ENCODE measurements at places on chromosomes 5 and 9.
A peak's percentile ranks its signal among the peaks of the same experiment; 100 is the strongest.

DNA sequence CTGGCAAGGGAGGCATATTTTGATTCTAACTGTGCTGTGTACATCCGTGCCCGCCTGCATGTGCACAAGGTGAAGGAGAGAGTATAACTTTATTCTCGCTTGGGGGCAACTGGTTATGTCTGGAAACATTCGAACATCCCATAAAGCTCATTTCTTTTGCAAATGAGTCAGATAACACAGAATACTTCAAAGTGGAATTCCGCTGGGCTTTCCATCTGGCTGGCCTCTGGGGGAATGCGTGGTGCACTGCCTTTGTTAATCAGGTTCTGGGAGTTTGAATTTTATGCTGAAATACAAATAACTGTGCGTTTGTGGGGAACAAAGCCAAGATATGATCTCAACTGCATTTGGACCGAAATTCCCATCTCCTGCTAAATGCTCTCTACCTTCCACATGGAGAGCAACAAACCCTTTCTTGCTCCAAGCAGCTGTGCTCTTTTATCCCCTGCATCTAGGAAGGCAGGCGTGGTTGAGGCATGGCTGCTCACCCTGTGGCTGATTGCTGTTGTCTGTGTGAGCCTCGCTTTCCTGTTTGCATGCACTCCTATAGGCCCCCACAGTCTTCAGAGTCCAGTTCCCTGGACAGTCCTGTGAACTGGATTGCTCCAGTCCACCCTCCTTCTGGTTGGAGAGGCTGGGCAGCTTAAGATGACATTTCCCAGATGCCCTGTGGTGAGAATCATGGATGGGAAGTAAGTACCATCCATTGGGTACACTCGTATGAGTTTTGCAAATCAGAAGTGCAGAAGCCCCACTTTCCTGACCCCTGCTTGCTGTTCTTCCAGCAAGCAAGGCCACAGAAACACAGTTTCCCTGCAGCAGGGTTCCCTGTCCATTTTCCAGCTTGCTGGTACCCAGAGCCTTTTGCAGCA is 82.9 kb upstream of the ALDH1B1 start:
- DNase-seq: peak; percentile 85

DNA sequence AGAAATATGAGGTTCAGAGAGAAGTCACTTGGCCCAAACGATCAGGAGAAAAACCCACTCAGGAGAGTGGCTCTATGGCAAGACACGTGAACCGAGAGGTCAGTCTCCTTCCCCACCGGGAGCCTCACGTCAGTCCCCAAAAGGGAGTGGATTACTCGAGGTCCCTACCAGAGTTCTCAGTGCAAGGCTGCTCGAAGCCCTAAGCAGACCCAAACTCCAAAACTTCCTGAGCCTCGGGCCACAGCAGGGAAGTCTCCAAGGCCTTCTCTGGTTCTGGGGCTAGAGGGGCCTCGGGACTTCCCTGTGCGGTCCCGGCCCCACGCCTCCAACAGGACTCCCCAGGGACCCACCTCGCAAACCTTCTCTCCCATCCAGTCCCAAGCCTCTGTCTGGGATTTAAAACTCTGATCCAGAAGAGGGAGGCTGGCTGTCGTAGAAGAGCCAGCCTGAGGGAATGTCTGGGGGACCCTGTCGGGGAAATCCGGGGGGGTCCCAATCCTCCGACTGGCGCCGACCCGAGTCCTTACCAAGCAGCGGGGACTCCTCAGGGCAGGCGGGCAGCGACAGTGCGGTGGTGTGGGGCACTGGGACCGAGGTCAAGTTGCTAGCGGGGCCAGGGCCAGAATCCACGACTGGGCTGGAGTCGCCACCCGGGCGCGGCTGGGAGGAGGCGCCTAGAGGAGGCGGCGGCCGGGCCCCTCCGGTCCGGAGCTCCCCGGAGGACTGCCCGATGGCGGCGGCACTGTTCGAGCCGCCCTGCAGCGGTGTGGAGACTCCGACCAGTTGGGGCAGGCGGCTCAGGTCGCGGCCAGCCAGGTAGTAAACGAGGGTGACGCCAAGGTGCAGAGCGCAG is 679 bp downstream of the B4GALT1 start:
- DNase-seq: no peak

DNA sequence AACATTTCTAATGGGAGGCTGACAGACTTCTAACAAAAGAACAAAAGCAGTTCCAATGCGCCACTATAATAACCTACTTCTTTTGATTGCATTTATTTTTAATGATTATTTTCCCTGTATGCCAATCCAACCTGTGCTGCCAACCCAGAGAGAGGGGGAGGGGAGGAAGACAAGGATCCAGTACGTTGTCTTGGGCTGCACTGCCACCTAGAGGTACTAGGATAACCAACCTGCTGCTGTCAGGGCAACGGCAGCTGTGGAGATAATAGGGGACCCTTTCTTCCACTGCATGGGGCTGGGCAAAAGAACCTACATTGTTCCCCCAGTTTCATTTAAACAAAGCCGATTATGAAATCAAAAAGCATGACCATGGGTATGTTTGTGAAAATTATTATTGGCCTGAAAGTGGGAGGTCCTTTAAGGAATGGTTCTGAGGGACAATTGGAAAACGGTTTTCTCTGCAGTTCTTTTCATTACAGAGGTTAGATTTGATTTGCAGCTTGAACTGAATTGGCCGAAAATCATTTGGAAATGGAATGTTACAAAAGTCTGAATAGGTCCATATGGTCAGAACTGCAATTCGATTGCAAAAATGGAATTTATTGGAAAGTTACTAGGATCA is 101.3 kb downstream of the RASEF start:
- peak; percentile 20 for DNase-seq

DNA sequence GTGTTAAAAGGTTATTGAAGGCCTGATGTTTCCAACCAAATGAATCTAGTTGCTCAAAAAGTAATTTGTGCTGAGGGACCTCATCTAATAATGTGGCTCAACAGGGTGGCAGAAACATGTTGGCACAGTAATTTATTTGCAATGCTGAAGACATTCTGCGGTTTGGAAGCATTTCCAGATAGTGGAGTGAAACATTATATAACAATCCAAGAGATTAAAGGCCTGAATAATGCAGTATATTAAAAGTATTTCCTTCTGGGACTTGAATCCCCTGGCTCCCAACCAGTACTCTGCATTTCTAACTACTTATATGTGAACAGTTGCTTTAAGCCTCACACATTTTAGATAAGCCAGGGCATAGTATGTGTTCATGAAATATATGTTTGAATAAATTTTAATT is 25.9 kb upstream of the ALDH1A1 start:
- DNase-seq: no peak

DNA sequence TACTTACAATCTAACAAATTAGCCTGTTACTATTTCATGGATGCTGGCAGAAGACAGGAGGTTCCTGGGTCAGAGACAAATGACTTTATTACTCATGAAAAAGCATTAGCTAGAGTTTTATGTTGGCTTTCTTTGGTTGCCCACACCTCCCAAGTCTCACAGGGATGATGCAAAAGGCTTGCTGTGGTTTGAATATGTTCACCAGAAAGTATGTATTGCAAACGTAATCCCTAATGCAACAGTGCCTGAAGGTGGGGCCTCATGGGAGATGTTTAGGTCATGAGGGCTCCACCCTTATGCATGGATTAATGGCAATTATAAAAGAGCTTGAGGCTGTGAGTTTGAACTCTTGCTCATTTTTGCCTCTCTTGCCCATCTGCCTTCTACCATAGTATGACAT is 28.5 kb downstream of the DPYSL3 start:
- no peak for DNase-seq

- peak; percentile 56 for DNase-seq
Measured at GRCh38 chr5:21783074-21783679, 1070.0 kb downstream of the CDH12 start.

- no peak for DNase-seq
Measured at GRCh38 chr5:79901631-79902030, 89.4 kb downstream of the MTX3 start.

DNA sequence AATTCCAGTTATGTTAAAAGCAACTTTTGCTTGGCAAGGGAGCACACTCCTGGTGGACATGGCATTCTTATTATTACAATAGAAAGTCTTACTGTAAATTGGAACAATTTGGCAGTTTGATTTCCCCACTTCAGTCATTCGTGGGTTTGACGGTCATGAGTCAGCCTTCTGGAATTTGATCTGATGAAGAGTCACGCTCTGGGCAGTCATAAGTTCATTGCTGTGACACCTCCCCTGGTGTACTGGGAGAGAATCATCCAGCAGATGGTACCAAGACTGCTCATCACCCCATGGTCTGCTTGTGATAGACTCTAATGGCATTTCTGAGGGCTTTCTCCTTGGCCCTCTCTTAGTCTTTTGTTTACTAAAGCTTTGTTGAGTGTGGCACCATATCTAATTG is 53.8 kb downstream of the GLRA1 start:
- peak; percentile 23 for DNase-seq

- no peak for DNase-seq
Measured at GRCh38 chr9:36659500-36659899, 86.8 kb downstream of the MELK start.

DNA sequence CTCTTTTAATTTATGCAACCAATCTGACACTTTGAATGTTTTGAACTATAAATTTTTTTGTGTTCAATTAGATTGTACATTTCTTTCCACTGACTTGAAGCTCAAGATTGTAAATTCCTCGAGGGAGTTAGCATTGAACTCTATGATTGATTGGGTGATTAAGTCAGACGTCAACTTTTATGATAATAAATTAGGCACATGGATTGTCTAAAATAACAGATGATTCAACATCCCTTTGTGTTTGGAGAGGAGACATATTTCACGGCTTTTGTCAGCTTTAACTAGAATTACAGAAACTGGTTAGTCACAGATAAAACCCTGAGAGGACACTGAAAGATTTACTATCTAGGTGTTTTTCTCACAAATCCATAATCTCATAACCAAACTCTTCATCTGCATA is 32.7 kb upstream of the TXNDC8 start:
- DNase-seq: no peak

GRCh38 chr9:4936277-4936676 is 48.8 kb upstream of the JAK2 start:
- DNase-seq: no peak

- no peak for DNase-seq
Measured at GRCh38 chr9:104350541-104350940, 153.5 kb upstream of the OR13F1 start.

DNA sequence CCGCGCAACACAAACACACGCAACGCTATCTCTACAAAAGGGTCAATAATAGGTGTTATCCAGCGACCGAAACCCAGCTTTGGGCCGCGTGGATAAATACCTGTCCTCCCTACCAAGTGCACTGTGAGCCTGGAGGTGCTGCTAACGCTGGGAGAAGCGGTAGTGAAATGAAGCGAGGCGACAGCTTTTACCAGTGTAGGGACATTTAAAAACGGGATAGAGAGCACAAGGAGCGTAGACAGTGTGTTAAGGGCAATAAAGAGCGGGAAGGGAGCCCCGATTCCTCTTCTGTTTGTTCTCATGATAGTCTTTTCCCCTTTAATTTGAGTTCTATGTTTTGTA is 421 bp upstream of the DEPDC1B start:
- DNase-seq: no peak

- no peak for DNase-seq
Measured at GRCh38 chr9:131601683-131602181, 56.4 kb downstream of the PRRT1B start.

GRCh38 chr5:166509085-166509484 is 1782.4 kb upstream of the WWC1 start:
- DNase-seq: no peak

GRCh38 chr5:31119938-31120641 is 73.4 kb upstream of the CDH6 start:
- DNase-seq: peak; percentile 26

DNA sequence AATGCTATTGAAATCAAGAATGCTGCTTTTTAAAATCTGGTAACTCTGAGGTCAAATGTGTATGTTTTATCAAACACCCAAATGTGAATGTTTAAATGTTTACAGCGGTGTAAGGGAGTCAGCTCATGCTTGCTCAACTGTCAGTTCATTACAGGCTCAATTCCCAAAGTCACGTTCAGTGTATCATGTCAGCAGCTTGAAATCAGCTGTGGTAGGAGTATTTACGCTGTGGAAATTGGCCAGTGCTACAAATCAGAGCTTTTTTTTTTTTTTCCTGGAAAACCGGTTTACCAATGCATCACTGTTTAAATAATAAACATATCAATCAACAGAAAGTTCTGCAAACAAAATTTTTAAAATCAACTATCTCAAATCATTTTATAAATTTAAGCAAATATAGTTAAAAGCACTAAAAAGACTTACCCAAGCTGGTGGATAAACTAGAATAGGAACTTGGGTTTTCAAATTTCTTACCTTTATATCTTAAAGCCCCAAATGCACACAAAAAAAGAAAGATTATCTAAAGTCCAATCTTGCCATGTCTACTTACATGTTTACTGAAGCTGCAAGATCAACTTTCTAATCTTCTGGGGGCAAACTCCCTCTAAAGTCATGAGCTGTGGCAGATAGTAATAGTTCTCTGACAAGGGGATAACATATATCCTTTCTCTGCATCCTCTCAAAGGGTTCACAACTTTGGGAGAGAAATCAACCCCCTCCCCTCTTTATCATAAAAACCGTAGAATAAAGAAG is 57.6 kb upstream of the GRAMD2B start:
- no peak for DNase-seq

DNA sequence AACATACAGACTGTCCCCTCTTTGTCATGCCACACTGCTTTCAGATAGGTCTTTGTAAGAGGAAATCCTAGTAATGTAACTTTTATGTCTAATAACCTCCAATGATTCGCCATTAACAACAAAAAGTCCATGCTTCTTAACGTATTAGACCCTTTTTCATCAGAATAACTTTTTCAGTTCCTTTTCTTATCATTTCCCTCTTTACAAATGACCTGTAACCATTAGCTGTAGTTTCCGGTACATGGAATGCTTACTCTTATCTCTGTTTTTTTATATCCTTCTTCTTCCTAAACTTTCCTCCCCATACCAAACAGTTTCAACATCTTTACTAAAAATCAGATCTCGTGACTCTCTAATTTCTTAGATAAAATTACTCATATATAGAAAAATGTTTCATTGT is 268.9 kb upstream of the TYRP1 start:
- no peak for DNase-seq

- DNase-seq: no peak
Measured at GRCh38 chr5:3853362-3853761, 257.7 kb downstream of the IRX1 start.

GRCh38 chr9:32136700-32137339 is 247.6 kb upstream of the ACO1 start:
- DNase-seq: no peak

All from NCI-H446 treated with DMSO at 0.1 percent for 48 hours (cell line).